ENCODE measurements at places on chromosomes 11 and 22.

GRCh38 chr11:48081151-48082010, 101.0 kb downstream of the PTPRJ start:
- peak; percentile 66 for ATAC-seq

DNA sequence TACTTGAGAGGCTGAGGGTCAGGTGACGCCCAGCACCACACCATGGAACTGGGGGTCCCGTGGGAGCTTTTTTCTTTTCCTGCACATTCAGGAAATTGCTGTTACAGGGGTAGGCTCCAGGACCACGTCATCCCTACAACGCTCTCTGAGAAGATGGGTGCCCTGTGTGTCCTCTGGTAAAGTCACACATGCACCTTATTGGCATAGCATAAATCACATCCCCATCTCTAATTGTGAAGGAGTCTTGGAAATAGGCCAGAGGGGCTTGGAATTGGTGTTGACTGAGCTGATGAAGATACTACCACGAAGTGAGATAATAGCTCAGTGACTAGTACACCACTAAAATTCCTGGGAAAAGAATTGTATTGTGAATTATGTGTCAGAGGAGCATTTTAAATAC, 57.6 kb downstream of the TNRC6B start:
- ATAC-seq: no peak

DNA sequence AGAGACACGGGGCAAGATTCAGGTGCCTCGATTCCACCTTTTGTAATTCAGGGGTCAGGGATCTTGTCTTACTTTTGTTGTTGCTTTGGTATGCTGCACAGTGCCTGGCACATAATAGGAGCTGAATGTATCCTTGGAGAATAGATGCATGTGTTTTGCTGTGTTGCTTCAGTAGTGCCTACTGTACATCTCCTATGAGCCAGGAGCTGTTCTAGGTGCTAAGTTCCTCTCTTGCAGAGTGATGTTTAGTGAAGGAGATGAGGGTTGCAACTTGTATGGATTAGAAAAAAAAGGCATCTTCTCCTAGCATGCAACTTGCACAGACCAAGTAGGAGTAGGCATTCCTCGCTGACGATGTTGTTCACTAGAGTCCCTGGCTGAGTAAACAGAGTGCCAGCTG, 555.4 kb downstream of the NTM start:
- no peak for ATAC-seq

- peak; percentile 51 for ATAC-seq
These were observed 3.5 kb upstream of the KRTAP5-6 start for GRCh38 chr11:1693327-1694063.

- ATAC-seq: no peak
These were observed 174.2 kb downstream of the BUD13 start for GRCh38 chr11:116598556-116598955.

DNA sequence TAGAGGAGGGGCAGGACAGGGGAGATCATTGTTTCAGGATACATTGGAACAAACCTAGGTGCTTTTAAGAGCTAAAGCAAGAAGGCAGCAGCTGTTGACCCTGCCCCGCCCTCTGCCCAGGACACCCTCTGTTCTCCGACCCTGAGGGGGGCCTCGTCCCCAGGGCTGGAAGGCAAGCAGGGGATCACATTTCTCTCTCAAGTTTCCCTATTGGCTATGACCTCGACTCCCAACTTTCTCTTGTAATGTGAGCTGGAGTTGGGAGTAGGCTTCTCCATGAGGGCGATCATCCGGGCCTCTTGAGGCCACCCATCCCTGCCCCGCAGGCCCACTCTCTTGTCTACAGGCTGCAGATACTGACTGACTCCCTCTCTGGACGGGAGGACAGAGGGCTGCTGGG, 37.7 kb downstream of the DSCAML1 start:
- ATAC-seq: no peak

DNA sequence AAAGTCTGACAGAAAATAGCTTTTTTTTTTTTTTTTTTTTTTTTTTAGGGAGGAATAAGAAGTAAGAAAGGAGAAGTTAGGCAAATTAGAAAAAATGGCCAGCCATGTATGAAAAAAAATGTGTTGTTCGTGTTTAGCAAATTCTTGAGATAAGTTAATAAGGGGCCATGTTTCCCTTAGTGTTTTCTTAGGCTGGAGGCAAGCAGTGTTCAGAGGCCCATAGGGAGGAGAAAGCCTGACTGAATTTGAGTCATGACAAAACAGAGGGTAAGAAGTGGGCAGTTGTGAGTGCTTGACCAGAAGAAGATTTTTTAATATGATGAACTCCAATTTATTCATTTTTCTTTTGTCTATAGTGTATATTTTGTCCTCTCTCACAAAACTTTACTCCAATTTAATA, 766.4 kb downstream of the FAM181B start:
- no peak for ATAC-seq

DNA sequence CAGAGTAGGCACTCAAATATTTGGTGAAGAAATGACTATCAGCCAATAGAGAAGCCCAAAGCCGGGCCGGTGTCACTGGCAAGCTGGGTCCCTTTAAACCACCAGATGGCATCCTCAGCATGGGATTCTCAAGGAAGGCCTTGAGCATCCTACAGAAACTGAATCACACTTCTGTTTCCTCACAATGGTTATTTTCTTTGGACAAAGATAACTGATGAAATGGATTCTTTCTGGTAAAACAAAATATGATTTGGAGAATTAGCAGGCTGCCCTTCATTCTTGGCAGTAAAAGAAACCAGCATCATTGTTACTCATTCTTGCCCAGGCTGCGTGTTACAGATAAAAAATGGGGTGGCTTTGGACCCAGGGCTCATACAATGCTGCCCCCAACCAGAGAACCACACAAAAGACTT, 30.3 kb upstream of the ASPHD2 start:
- peak; percentile 78 for ATAC-seq

GRCh38 chr11:67033661-67034166, 10.8 kb downstream of the SYT12 start:
- peak; percentile 17 for ATAC-seq

- ATAC-seq: no peak
These were observed 477.6 kb downstream of the SOX6 start for GRCh38 chr11:15878756-15879155.

DNA sequence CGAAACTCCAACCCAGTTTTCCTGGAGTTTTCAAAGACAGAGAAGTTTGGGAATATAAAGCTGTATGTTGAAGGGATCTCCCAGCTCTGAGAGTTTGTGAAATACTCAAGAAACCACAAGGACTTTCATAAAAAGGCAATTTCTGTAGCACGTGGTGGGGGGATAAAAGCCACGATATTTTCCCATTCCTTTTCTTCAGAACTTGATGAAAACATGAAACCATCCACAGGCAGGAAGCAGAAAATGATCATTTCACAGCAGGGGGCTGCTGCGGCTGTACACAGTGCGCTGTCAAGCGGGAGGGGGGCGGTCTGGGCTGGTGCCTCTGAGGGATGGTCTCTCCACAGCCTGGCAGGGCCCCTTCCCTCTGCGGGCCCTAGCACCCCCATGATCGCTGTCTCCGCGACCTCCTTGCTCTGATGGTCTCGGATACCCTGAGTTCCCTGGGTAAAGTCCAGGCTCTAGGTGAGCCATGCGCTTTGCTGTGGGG, 423.2 kb downstream of the MN1 start:
- no peak for ATAC-seq

- no peak for ATAC-seq
These were observed 20.3 kb upstream of the MICAL3 start for GRCh38 chr22:18044548-18045271.

DNA sequence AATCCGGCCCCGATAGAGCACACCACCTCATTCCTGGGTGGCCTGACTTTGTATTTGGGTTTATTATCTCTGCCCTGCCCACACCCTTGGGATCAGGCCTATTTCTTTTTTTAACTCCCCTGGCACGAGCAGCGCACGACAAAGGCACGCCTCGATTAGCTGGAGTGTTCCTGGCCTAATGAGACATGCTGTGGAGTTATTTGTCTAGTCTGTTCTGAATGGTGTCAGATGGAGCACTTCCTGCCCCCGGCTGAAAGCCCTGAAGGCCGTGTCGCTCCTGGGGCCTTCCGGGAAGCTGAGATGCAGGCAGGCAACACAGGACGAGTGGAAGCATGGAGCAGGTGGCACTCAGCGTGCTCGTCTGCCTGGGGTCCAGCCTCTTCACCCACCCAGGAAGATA, 47.1 kb downstream of the LARGE1 start:
- no peak for ATAC-seq

- no peak for ATAC-seq
These were observed 986 bp upstream of the MUC5B start for GRCh38 chr11:1221848-1222311.

GRCh38 chr22:45261407-45262088, 20.9 kb upstream of the KIAA0930 start:
- no peak for ATAC-seq

GRCh38 chr11:10481560-10482349, 26.7 kb downstream of the AMPD3 start:
- no peak for ATAC-seq

- peak; percentile 99 for ATAC-seq
These were observed 36.5 kb downstream of the NADSYN1 start for GRCh38 chr11:71489311-71490043.

DNA sequence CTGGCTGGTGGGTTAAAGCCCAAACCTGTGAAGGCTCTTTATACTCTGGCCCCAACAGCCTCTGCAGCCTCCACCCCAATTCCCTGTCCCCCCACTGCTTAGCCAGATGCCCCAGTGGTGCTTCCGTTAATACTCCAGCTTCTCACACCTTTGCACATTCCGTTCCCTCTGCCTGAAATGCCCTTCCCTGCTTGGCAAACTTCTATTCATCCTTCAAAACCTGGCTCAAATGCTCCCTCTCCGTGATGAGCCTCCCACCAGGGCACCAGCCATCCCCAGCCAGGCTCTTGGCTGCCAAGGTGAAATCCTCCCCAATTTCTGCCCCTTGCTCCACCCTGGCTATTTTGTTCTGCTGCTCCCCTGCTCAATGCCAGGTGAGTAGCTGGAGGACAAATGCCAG, 12.5 kb upstream of the FADS3 start:
- no peak for ATAC-seq

DNA sequence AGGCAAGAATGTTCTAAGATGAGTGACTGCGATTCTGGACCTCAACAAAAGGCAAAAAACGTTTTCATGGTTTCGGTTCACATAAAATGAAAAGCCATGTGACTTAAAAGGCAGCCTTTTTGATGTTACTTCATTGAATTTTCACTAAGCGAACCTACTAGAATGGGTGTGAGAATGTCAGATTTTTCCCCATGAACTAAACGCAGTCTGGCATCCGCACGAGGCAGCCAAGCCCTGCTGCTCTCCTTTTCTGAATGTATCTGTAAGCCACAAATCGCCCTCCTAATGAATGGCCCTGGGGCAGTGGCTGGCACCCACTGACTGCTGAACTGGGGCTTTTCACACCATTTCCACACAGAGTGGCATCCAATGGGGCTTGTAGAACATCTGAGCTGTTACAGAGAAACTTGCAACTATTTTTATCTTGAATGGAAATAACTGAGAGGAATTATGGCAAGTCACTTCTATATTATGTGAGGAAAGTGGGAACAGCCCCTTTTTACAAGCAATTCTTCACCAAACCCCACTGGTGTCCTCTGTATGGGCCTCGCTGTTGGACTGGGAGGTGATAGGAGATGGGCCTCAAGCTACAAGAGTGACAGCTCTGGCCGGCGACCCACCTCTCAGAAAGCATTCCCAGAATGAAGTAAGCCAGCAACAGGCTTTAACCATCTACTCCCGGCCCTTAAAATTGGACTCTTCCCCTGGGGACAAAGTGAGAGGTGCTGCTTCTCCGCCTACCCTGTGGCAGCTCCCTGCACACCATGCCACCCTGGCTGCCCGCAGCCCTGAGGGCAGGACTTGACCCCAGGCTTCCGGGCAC, 29.4 kb downstream of the PPP2R1B start:
- ATAC-seq: no peak

DNA sequence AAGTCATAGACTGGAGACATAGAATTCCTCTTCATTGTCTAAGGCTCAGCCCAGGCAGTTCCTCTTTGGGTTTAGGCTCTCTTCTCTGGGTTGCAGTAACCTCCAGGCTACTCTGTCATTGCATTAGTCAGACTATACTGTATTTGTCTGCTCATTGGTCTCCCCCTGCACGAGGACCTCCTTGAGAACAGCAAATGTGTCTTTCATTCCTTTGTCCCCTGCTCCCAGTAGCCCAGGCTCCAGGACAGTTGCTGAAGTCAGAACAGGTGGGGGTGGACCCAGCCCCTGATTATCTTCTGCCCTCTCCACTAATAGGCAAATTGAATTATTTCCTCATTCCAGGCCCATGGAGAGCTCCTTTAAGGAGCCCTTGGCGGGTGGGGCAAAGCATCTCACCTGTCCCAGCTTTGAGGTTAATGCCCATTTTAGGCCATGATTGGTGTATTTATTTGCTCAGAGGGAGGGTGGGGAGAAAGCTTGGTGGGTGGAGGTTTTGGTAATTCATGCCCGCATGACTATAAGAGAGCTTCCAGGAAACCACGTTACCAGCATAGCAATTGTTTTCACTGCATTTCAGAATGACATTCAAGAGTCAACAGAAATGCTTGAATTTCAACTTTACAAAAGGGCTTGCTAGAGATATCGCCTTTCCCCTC, 40.9 kb downstream of the NAV2 start:
- no peak for ATAC-seq

DNA sequence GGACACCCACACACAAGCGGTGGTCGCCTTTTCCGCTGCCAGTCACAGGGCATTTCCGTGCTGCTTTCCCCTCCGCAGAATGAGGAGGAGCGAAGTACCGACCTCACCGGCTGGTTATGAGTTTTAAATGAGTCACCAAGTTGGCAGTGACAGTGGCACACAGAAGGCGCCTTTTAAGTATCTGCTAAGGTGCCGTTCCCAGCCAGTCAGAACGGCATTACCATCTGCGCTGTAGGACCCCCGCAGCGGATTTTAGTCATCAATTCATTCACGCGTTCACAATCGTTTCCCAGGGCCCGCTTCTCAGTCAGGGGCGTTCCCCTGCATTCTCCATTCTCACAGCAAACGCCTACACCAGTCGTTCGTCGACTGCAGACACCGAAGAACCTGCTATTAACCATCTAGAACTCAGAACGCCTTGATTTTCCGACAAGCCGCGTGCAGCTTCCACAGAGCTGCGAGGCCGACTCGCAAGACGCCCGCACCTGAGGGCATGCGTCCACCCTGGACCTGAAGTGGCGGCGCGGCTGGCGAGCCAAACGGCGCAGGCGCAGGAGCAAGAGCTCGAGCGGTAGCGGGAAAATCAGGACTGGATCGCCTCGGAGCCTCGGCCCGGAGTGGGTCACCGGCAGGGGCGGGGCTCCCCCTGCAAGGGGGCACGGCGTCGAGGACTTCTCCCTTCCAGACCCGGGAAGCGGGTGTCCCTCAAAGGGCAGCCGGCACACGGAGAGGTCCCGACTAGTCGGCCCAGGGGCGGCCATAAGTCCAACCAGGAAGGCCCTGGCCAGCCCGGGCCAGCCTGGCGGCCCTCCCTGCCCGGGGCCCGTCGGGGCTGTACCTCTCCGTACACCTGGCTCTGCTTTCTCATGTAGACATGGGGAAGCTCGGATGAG, 642 bp downstream of the CYP2R1 start:
- peak; percentile 79 for ATAC-seq

GRCh38 chr11:65506772-65507505, 8.1 kb downstream of the MALAT1 start:
- ATAC-seq: peak; percentile 27

DNA sequence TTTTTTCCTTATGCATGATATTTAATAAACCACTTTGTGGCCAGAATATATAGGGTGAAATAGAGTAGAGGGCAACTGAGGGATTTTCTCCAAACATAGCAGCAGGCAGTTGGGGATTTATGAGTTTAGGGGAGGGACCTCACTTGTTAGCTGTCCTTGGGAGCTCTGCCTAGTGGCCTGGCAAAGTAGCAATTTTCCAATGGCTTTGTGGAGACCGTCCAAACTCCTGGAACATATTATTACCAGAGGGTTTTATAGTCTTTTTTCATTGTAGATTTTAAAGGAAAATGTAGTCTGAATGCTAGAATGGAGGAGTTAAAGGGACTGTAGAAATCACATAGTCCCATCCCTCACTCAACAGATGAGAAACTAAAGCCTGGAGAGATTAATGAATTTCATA, 32.3 kb downstream of the AMOTL1 start:
- no peak for ATAC-seq

Data from activated CD4-positive, CD25-positive, alpha-beta regulatory T cell treated with anti-CD3 and anti-CD28 coated beads, Interleukin-2, amount 50 U/mL, for 24 hours (primary cell).